Esophagus squamous epithelium (tissue), 5 donors: ENCODE measurements at places on chromosomes 1 and 21.

DNA sequence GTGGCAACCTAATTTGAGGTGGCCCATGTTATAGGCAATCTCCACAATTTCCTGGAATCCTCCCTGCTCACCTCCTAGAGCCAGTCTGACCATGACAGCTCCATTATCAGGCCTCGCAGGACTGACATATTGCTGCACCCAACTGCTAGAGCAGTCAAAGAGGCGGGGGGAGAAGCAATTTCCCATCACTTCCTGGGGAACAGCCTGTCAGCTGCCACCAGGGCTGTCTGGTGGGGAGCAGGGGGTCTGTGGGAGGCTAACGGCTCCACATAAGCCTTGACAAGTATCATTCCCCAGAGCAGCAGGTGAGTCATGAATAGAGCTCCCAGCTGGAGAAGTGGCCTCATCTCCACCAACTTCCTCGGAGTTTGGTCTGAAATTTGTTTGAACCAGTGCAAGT, 322.9 kb downstream of the MATN1 start:
- no peak for DNase-seq

DNA sequence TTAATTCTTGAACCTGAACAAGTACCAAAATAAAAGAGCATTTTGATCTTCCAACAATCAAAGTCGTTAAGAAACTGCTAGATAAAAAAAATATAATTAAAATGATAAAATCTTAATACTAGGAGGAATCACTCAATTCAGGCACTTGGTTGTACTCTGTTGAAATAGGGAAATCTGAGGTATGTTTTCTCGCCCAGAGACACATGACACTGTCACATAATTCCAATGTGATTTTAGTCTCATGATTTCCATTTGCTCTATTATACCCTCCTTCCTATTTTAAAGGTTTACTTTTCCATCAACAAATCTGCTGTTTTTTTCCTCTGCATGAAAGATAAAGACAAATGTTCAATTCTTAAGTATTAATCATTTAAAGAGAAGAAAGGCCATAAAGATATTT, 97.6 kb downstream of the ZZZ3 start:
- no peak for DNase-seq

- no peak for DNase-seq
Measured at GRCh38 chr1:168054117-168054516, 82.6 kb downstream of the GPR161 start.

DNA sequence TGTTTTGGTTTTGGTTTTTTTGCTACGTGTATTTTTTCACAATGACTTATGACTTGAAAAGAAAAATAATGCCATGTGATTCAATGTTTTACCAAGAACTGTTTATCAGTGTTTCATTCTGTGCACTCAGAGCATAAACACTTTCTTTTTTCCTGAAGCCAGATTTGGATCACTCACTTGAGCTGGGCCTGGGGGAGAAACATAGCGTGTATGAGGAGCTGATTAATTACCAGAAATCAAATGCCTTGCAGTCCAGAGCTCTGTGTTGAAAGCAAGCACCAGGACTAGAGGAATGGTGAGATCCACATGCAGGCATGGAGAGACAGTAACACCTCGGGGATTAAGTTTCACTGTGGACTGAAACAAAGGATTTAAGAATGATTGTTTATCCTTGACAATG, 642.1 kb upstream of the ADGRL2 start:
- DNase-seq: no peak

GRCh38 chr1:209544098-209544497, 39.4 kb upstream of the CAMK1G start:
- DNase-seq: no peak
